ENCODE measurements at places on chromosomes 11 and 22.

DNA sequence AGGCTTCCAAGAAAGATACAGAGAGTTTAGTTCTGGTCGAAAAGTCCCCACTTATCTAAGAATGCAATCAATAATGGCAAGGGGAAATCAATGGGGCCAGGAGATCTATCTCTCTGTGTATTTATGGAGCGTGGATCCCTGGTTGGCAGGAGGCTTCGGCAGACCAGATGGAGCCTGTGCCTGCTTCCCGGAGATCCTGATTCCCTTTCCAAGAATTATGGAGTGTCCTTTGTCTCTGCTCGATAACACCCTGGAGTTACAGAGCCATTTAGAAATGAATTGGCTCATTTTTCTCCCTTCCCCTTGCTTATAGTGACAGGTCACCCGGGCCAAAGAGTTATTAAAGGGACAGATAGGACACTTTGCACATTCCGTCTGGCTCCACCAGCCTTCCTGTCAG is 92.4 kb downstream of the ISX start:
- no peak for DNase-seq

- DNase-seq: no peak
Measured at GRCh38 chr11:37718431-37718999, 1120.5 kb upstream of the RAG2 start.

GRCh38 chr11:85602526-85603213 is 24.5 kb downstream of the DLG2 start:
- DNase-seq: no peak

DNA sequence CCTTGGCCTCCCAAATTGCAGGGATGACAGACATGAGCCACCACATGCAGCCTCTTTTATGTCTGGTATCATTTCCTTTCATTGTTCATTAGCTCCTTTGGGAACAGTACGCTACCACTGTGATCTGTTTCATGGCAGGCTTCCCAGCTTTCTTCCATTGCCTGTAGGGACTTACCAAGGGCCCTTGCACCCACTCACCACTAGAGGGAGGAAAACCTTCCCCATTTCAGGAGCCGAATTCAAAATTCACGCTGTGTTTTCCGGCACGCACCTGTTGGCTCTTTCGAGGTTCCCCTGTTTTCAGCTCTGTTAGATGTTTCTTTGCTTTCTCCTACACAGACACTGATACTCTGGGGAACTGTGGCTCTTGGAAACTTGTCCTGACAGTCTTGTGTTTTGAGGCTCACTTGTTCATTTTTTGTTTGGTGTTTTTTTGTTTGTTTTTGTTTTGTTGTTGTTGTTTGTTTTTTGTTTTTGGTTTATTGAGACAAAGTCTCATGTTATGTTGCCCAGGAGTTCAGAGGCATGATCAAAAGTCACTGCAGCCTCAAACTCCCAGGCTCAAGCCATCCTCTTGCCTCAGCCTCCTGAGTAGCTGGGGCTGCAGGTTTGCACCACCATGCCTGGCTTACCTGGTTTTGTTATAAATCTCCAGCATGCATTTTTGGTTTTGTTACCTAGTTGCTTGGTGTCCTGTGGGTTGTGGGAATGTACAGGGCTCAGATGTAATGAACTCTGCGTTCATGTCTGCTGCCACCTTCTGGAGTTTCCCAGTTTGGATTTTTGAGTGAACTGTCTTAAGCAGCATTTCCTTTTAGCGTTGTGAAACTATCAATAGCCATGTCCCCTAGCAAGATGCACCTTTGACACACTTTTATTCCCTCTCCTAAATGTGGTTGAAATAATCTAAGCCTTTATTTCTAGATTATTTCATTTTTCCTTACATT is 2.3 kb downstream of the KRTAP5-11 start:
- DNase-seq: no peak

- DNase-seq: no peak
Measured at GRCh38 chr11:91972665-91973266, 251.9 kb upstream of the FAT3 start.

- no peak for DNase-seq
Measured at GRCh38 chr22:45897736-45898135, 79.2 kb downstream of the WNT7B start.

- no peak for DNase-seq
Measured at GRCh38 chr11:72552399-72552910, 118.1 kb upstream of the CLPB start.

DNA sequence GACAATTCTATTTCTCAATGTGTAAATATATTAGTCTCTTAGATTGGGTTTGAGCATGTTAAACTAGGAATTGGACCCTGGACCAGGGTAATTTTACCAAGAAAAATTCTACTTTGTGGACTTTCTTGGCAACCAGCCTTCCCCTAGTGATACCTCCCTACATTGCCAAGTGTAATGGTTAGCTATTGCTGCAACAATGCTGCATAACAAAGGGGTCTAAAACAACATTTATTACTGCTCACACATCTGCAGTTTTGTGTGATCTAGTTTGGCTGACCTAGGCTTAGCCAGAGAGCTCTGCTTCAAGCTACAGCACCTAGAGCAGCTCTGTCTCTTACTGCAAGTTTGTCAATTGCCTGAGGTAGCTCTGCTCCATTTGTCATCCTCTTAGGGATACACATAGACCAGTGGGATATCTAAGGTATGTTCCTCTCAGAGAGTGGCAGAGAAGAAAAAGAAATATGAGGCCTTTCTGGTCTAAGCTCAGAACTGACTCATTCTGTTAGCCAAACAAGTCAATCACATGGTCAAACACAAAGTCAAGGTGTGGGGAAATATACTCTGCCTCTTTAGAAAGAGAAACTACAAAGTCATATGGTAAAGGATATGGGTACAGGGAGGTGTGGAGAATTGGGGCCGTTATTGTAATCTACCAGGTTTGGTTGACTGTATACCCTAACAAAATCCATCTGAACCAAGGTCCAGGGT is 2.0 kb upstream of the LAYN start:
- no peak for DNase-seq

- no peak for DNase-seq
Measured at GRCh38 chr11:106275151-106275550, 197.7 kb downstream of the AASDHPPT start.

DNA sequence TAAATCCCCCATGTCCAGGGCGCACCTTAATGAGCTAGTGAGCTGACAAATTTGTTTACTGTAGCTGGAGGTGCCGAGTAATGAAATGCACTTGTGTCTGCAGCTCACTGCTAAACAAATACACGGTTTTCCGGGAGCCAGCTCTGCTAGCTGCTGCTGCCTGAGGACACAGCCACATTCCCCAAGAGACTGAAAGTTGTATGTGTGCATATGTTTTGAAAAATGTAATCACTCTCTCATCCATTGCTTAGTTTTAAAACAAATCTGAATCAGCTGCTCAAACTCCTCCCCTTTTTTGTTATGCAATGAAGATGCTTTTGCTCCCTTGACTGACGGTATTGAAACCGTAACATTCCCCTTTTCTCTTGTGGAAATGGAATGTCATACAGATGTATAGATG is 62.4 kb upstream of the NNMT start:
- DNase-seq: no peak

- no peak for DNase-seq
Measured at GRCh38 chr11:117187799-117188481, 9.4 kb downstream of the SIDT2 start.

DNA sequence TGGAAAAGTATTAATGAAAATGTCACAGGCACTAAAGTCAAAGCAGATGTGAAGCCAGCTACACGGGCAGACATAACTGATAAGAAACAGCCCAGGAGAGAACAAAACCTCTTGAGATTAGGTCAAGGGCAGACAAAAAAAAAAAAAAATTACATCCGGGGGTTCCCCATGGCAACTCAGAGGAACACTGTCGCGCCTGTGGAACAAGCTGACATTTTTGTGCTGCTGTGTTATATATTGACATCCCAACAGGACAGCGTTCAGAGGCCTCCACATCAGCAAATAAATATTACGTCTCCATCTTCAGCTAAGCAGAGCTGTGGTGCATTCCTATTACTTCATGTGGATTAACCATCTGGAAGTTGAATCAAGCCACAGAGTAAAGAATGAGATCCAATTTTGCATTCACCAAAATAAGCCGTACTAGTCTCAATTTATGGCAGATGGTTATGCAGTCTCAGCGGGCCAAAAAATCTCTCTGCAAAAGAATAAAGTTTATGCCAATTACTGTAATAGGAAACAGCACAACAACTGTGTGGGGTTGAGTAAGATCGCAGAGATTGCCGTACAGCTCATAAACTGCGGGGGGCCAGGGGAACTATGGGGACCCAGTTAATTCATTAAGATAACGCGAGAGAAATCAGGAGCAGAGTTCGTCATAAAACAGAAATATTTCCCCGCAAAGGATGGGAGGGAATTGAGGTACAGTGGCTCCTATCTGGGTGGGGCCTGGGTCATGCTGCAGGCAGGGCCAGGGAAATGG is 41.3 kb upstream of the MN1 start:
- no peak for DNase-seq

- no peak for DNase-seq
Measured at GRCh38 chr11:128604723-128605122, 17.4 kb upstream of the ETS1 start.

- DNase-seq: no peak
Measured at GRCh38 chr22:44024288-44024921, at the start of gene PARVB. TSS of gene PARVB (plus strand) at chr22:44024302. CDS start at chr22:44024340, 38 bp downstream.

- DNase-seq: no peak
Measured at GRCh38 chr11:20042045-20042639, 118.1 kb downstream of the DBX1 start.

GRCh38 chr11:108048269-108048668 is 39.6 kb downstream of the CUL5 start:
- no peak for DNase-seq

DNA sequence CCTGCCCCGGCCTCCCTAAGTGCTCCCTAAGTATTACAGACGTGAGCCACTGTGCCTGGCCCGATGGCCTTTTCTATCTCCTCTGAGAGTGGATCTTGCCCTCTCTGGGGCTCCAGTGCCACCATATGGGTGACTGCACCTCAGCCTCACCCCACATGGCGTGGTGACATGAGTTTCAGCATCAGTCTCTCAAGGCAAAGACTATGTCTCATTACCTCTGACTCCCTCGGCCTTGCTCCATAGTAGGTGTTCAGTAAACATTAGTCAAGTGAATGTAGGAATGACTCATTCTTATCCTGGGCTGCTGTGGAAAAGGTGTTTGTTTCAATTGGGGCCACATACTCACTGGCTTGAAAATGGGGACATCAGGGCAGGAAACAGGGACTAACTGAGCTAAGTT is 168.8 kb downstream of the GRIK4 start:
- no peak for DNase-seq

GRCh38 chr11:35419184-35419829 is at the start of gene SLC1A2:
TSS of gene SLC1A2 (minus strand) at chr11:35419558. CDS start at chr11:35418966, 592 bp downstream.
- no peak for DNase-seq

GRCh38 chr11:82718307-82718706 is 15.4 kb downstream of the FAM181B start:
- DNase-seq: no peak

DNA sequence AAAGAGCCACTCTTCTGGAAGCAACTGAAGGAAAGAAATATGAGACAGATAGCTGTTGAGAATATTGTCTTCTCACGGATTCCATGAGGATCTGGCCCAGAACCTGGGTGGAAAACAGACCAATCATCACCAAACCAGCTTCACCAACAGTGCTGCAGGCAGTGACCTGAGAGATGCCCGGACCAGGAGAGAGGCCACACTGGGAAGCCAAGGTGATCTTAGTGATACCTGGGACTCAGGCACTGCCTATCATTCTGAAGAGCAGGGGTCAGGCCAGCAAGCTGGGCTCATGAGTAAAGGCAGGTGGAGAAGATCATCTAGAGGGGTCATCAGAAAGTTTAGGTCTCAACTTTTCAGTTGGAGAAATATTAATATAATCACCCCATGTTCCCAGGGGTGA is 595.8 kb upstream of the CADM1 start:
- DNase-seq: no peak

DNA sequence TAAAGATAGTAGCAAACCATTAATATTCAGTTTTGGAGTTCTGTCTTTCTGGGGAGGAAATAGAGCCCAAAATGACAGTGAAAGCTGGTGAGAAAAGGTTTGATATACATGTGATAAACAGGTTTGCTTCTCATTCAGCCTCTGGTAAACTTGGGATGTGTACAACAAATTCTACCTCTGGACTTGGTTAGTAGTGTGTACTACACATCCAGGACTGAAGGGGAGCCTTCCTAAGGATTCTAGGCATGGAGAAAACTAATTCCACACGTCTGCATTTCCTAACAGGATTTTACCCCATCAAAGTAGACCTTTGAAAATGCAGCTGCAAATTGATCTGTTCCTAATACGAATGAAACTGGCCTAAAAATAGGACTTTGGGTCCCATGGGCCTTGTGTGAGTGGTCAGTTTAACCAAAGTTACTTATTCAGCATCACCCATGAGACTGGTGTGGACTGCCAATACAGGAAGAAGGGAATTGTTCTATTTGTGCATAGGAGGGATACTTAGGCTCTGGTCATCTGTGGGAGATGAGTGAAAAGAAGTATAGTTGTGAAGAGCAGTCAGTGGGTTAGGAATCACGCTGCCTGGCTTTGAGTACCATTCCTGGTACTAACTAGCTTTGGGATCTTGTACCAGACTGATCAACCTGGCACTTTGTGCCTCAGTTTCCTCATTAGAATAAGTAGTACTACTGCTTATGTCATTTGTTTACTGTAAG is 74.2 kb downstream of the YAP1 start:
- DNase-seq: no peak

- no peak for DNase-seq
Measured at GRCh38 chr11:123255909-123256308, 60.9 kb upstream of the CLMP start.

All from T follicular helper cell (primary cell).